IMR-90 (cell line): ENCODE measurements at places on chromosomes 1 and 21. TPM values are rescaled to one million over a fixed set of nuclear protein-coding genes. Genes with fewer than 3 reads are reported as not detected.

- H3K27me3 ChIP-seq, result no peaks in the 10 kb centered on the region
- DNase-seq, result no peak
- no peak overlapping the region for H3K4me3 ChIP-seq
- peaks cover 58% of the 10 kb centered on the region for H3K36me3 ChIP-seq
- no peak overlapping the region for H3K27ac ChIP-seq
- H3K4me1 ChIP-seq, result peaks cover 10% of the 10 kb centered on the region
These were observed 2.6 kb downstream of the HECTD3 start for GRCh38 chr1:45008516-45008915.

DNA sequence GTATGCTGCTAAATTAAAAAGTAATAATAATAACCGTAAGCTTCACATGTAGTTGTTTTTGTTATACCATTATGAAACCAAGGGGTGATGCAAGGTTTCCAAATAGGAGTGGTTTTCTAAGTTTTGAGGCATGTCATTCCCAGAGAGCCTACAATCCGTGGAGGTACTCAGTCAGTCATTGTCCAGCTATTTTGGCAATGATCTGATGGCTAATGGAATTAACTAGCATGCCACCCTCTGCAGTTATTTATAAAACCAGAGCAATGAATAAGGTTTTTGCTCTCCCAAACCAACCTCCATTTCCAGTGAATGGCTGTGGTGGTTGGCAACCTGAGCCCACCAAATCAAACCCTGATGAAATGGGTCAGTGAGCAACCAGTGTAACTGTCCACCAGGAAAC is 106.4 kb downstream of the TBX15 start:
- H3K36me3 ChIP-seq, result no peaks in the 10 kb centered on the region
- H3K27ac ChIP-seq, result no peak overlapping the region
- H3K4me1 ChIP-seq, result no peaks in the 10 kb centered on the region
- DNase-seq, result no peak
- no peak overlapping the region for H3K4me3 ChIP-seq
- H3K27me3 ChIP-seq, result no peaks in the 10 kb centered on the region

The KRTAP13-2 gene
- not detected in 2 replicates for total RNA-seq

DNA sequence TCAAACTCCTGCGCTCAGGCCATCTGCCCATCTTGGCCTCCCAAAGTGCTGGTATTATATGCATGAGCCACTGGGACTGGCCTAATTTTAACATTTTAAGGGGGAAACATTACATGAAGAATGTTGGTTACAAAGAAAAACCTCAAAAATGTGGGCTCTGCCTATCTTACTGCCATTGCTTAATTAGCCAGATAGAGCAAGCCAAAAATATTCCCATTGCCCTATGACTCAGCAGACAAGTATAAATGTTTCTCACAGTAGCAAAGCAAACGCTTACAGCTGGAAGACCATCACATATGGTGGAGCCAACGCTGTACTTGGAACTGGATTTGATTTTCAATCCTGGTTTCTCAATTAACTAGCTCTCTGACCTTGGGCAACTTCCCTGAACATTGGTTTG is 502.0 kb downstream of the SMYD3 start:
- peaks cover 17% of the 10 kb centered on the region for H3K4me1 ChIP-seq
- no peak overlapping the region for H3K4me3 ChIP-seq

- no peak overlapping the region for H3K4me3 ChIP-seq
- DNase-seq, result peak; percentile 78
- H3K4me1 ChIP-seq, result peaks cover 2% of the 10 kb centered on the region
- peaks cover 2% of the 10 kb centered on the region; the same call in 1 of the 2 replicates for H3K36me3 ChIP-seq
These were observed 5.5 kb downstream of the AZIN2 start for GRCh38 chr1:33086384-33086850.

The KCNN3 gene
- not detected in 2 replicates for total RNA-seq

DNA sequence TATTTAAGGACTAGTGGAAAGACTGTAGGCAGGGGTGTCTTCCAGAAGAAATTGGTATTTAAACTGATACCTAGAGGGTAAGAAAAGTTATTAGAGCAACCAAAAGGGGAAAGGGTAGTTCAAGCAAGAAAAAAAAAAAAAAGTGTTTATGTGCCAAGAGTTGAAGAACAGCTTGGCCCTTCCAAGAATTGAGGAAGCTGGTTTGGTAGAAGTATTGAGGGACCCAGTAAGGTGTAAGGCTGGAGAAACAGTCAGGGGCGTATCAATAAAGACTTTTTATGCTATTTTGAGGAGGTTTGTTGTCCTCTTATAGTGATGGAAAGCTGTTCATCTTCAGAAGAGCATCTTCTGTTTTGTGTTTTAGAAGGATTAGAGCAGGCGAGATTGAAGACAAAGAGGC is 108.3 kb downstream of the PTPRC start:
- DNase-seq, result no peak
- H3K36me3 ChIP-seq, result no peaks in the 10 kb centered on the region
- H3K27me3 ChIP-seq, result no peaks in the 10 kb centered on the region
- no peak overlapping the region for H3K4me3 ChIP-seq

- DNase-seq, result no peak
- no peak overlapping the region for H3K27ac ChIP-seq
- H3K4me1 ChIP-seq, result peaks cover 4% of the 10 kb centered on the region; the same call in 1 of the 2 replicates
These were observed 126.4 kb downstream of the DMRTB1 start for GRCh38 chr1:53585565-53585964.

GRCh38 chr1:219433001-219433400 is 179.9 kb downstream of the ZC3H11B start:
- no peaks in the 10 kb centered on the region for H3K27me3 ChIP-seq
- no peaks in the 10 kb centered on the region for H3K36me3 ChIP-seq
- H3K27ac ChIP-seq, result no peak overlapping the region
- no peak overlapping the region for H3K4me3 ChIP-seq
- DNase-seq, result no peak

DNA sequence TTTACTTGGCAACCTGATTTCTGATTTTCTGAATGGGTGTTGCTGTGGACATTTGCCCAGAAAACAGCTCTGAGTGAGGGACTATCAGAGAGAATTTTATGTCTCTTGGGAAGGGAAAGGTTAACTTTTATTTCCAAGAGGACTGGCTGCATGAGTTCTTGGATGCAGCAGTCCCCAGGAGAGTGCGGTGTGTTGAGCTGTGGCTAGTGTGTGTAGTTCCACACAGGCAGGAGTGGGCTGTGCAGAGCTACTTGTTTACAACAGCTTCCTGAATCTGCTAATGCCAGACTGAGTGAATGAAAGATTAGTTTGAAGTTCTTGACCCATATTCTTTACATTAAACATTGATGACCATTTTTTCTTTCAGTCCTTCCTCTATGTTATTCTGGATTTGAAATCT is 41.0 kb upstream of the APOBEC4 start:
- H3K27me3 ChIP-seq, result no peaks in the 10 kb centered on the region
- DNase-seq, result no peak
- no peaks in the 10 kb centered on the region for H3K36me3 ChIP-seq
- H3K4me1 ChIP-seq, result no peaks in the 10 kb centered on the region
- no peak overlapping the region for H3K27ac ChIP-seq

GRCh38 chr1:1182491-1183220 is 9.0 kb downstream of the TTLL10 start:
- DNase-seq, result no peak
- no peaks in the 10 kb centered on the region for H3K4me1 ChIP-seq
- peaks cover 7% of the 10 kb centered on the region; the same call in 1 of the 2 replicates for H3K27me3 ChIP-seq
- no peaks in the 10 kb centered on the region for H3K36me3 ChIP-seq

GRCh38 chr1:200873671-200874397 is 1.1 kb downstream of the GPR25 start:
- no peak overlapping the region for H3K27ac ChIP-seq
- no peak for DNase-seq
- H3K36me3 ChIP-seq, result no peaks in the 10 kb centered on the region
- no peak overlapping the region for H3K4me3 ChIP-seq

GRCh38 chr21:44428281-44428960 is 26.9 kb upstream of the LRRC3 start:
- H3K4me1 ChIP-seq, result no peaks in the 10 kb centered on the region
- H3K27me3 ChIP-seq, result no peaks in the 10 kb centered on the region
- no peak overlapping the region for H3K4me3 ChIP-seq
- H3K27ac ChIP-seq, result no peak overlapping the region

DNA sequence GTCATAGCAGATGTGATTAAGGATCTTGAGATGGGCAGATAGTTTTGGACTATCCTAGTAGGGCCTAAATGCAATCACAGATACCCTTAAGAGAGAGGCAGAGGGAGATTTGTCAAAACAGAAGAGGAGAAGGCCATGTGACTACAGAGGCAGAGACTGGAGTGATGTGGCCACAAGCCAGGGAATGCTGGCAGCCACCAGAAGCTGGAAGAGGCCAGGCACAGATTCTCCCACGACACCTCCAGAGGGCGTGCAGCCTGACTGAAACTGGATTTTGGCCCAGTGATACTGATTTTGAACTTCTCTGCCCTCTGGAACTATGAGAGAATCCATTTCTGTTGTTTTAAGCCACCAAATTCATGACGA is 52.1 kb upstream of the EPS8L3 start:
- no peak for DNase-seq
- no peak overlapping the region for H3K4me3 ChIP-seq
- no peak overlapping the region for H3K27ac ChIP-seq
- H3K36me3 ChIP-seq, result no peaks in the 10 kb centered on the region
- no peaks in the 10 kb centered on the region for H3K27me3 ChIP-seq

The CD160 gene
- total RNA-seq, result not detected in 2 replicates

The FAM89A gene
- total RNA-seq, result 6.8 and 7.5 TPM in 2 replicates

GRCh38 chr1:224199679-224200078 is 16.6 kb downstream of the DEGS1 start:
- H3K27ac ChIP-seq, result no peak overlapping the region
- 0 out of 2 replicates have a peak, but pooled peaks cover 3% of the 10 kb centered on the region for H3K36me3 ChIP-seq
- no peak for DNase-seq
- no peaks in the 10 kb centered on the region for H3K27me3 ChIP-seq

The SFPQ gene
- 53.9 and 121 TPM in 2 replicates for total RNA-seq

DNA sequence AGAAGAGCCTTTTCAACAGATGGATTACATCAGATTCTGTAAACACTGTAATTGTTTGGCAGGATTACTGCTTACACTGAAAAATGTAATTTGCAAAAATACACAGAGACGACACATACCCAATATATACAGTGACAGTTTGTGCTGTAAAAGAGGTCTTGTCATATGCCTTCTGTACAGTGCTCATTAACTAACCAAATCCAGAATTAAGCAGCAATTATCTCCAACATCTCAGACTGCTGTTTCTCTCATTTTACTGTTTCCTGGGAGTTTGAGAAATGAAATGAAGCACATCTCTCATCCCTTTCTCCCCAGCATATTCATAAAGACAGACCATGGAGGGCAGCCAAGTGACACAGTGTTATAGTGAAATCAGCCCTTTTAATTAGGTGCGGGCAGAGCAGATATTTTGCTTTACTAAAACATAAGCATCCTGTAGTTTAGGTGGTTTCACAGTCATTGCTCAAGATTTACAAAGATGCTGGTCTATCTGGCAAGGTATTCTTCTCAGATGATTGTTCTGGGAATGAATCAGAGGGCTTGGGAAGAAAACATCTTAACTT is 618.4 kb upstream of the USP24 start:
- peak overlapping the region; percentile 52; the same call in 1 of the 2 replicates for H3K27ac ChIP-seq
- H3K36me3 ChIP-seq, result no peaks in the 10 kb centered on the region
- peaks cover 11% of the 10 kb centered on the region for H3K4me1 ChIP-seq
- H3K27me3 ChIP-seq, result no peaks in the 10 kb centered on the region
- peak; percentile 92 for DNase-seq

- peak; percentile 39 for DNase-seq
- no peaks in the 10 kb centered on the region; the same call in 1 of the 2 replicates for H3K4me1 ChIP-seq
- no peak overlapping the region for H3K27ac ChIP-seq
- no peaks in the 10 kb centered on the region for H3K36me3 ChIP-seq
These were observed 867.3 kb downstream of the PLA2G4A start for GRCh38 chr1:187696073-187696472.

DNA sequence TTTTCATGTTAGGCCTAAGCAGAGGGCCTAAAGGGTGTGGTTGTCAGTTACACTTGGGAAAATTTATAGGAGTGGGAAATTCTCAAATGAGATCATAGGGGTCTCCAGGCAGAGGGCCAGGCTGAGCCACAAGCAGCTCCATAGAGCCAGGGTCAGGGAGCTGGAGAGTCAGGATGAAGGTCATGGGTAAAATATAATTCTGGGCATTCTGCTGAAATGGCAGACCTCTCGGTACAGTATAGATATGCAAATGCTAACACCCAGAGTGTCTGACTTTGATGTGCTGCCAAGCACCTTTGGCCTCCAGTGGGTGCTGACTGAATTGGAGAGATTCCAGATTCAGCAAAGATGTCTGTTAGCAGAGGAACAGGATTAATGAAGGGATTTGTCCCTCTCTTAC is 40.1 kb downstream of the DNM3 start:
- no peak overlapping the region for H3K27ac ChIP-seq
- DNase-seq, result no peak
- no peaks in the 10 kb centered on the region for H3K4me1 ChIP-seq
- no peaks in the 10 kb centered on the region for H3K36me3 ChIP-seq
- no peak overlapping the region for H3K4me3 ChIP-seq

The TMPRSS3 gene
- total RNA-seq, result not detected in 2 replicates

DNA sequence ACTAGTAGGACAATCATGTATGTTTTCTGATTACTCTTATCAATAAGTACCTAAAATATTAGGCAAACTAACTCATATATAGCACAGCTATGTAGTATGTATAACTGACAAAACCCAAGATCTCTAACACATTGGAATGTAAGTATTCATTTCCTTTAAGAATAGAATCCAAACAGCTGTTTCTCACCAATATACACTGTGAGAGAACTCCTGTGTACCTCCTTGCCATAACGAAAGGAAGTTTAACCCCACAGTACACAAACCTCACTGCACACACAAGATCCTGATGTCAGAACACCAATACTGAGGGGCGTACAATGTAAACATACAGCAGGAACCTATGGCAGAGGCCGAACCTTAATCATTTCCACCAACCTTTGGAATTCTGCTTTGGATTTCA is 113.0 kb downstream of the SMYD3 start:
- no peak overlapping the region for H3K4me3 ChIP-seq
- no peaks in the 10 kb centered on the region for H3K36me3 ChIP-seq
- H3K4me1 ChIP-seq, result peaks cover 2% of the 10 kb centered on the region; the same call in 1 of the 2 replicates
- H3K27me3 ChIP-seq, result no peaks in the 10 kb centered on the region
- peak; percentile 58 for DNase-seq

DNA sequence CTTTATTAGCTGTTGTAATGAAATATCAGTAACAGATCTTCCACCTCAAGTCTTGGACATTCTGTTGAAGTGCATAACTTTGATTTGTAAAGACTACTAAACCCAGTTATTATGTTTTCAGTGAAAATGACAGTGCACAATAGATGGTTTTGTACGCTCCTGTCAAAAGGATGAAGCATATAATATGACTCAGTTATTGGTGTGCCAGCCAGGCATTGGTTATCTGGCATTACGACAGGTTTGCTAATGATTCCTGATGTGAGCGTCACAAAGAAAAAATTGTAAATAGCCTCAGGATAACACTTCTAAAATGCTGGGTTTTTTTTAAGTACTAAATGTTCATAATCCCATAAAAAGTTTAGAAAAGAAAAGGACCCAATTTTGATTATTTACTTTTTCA is 147.9 kb downstream of the MAGI3 start:
- peaks cover 13% of the 10 kb centered on the region for H3K4me1 ChIP-seq
- no peak overlapping the region for H3K27ac ChIP-seq
- no peak for DNase-seq
- H3K4me3 ChIP-seq, result no peak overlapping the region
- no peaks in the 10 kb centered on the region for H3K27me3 ChIP-seq

- no peak overlapping the region for H3K27ac ChIP-seq
- H3K4me3 ChIP-seq, result no peak overlapping the region
- peak; percentile 52 for DNase-seq
- H3K27me3 ChIP-seq, result no peaks in the 10 kb centered on the region
- H3K36me3 ChIP-seq, result no peaks in the 10 kb centered on the region
- no peaks in the 10 kb centered on the region for H3K4me1 ChIP-seq
These were observed 12.6 kb downstream of the FLG2 start for GRCh38 chr1:152347116-152347728.
